OCI-LY7 (cell line): ENCODE measurements at places on chromosomes 1 and 21. TPM values are rescaled to one million over a fixed set of nuclear protein-coding genes. Genes with fewer than 3 reads are reported as not detected.

Gene TSSK3
- 7.8 and 10.1 TPM in 2 replicates for total RNA-seq

Gene OR2L8
- not detected in 2 replicates for total RNA-seq

Gene DUSP10
- total RNA-seq: 2.6 and 3.7 TPM in 2 replicates

Gene JAM2
- 1.4 and 1.7 TPM in 2 replicates for total RNA-seq
